ENCODE measurements at places on chromosomes 3 and 15.
A peak's percentile ranks its signal among the peaks of the same experiment; 100 is the strongest.

- peak; percentile 49 for DNase-seq
Observed at GRCh38 chr3:11661827-11662226, 18.1 kb upstream of the VGLL4 start.

DNA sequence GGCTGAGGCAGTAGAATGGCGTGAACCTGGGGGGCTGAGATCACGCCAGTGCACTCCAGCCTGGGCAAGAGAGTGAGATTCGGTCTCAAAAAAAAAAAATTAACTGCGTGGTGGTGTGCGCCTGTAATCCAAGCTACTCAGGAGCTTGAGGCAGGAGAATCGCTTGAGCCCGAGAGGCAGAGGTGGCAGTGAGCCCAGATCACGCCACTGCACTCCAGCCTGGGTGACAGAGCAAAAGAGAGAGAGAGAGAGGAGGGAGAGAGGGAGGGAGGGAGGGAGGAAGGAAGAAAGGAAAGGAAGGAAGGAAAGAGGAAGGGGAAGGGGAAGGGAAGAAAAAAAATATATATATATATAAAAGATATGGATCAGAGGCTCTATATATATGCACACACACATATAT is 6.0 kb downstream of the TM4SF19 start:
- no peak for DNase-seq

DNA sequence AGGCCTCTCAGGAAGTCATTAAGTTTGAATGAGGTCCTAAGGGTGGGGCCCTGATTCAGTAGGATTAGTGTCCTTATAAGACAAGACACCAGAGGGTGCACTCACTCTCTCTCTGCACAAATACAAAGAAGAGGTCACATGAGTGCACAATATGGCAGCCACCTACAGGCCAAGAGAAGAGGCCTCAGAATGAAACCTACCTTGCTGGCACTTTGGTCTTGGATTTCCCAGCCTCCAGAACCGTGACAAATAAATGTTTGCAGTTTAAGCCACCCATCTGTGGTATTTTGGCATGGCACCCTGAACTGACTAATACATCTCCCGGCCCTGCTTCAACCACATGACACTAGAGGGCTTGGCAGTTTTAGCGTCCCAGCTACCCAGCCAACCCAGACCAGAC is 73.9 kb upstream of the CHRNB4 start:
- DNase-seq: peak; percentile 2

DNA sequence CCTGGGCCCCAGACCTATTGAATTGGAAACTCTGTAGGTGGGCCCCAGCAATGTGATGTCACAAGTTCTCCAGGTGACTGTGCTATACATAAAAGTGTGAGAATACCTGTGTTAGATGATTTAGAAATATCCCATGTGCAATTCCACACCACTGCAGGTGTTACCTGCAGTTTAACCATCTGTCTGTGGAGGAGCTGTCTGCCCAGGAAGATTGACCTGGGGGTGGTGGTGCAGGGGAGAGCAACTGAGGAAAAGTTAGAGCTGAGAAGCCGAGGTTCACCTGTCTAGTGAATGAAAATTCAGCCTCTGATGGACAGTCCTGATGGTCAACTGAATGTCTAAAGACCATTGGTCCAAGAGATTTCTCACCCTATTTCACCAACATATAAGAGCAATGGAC is 132.2 kb upstream of the SLC24A5 start:
- no peak for DNase-seq

GRCh38 chr3:17771177-17772017 is 29.0 kb upstream of the TBC1D5 start:
- DNase-seq: no peak

DNA sequence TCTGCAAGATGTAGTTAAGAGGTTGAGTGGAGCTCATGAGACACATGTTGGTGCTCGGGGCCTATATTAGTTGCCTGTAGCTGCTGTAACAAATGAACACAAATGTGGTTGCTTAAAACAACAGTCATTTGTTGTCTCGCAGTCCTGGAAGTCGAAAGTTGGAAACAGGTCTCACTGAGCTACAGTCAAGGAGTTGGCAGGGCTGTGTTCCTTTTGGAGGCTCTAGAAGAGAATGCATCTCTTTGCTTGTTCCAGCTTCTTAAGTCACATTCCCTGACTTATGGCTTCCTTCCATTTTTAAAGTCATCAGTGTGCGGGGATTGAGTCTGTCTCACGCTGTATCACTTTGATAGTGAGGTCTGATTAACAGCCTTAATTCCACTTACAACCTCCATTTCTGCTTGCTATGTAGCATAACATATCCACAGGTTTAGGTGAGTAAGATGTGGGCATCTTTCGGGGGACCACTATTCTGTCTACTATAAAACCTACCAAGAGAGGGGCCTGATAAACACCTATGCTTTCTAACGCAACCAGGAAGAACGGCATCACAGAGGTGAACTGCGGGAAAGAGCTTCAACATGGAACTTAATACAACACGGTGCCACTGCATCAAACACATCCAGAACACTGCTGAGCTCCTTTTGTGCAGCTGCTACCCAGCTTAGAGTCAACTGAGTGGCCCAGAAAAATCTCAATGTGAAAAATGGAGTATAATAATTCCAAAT is 119.4 kb downstream of the ATP10A start:
- DNase-seq: no peak

DNA sequence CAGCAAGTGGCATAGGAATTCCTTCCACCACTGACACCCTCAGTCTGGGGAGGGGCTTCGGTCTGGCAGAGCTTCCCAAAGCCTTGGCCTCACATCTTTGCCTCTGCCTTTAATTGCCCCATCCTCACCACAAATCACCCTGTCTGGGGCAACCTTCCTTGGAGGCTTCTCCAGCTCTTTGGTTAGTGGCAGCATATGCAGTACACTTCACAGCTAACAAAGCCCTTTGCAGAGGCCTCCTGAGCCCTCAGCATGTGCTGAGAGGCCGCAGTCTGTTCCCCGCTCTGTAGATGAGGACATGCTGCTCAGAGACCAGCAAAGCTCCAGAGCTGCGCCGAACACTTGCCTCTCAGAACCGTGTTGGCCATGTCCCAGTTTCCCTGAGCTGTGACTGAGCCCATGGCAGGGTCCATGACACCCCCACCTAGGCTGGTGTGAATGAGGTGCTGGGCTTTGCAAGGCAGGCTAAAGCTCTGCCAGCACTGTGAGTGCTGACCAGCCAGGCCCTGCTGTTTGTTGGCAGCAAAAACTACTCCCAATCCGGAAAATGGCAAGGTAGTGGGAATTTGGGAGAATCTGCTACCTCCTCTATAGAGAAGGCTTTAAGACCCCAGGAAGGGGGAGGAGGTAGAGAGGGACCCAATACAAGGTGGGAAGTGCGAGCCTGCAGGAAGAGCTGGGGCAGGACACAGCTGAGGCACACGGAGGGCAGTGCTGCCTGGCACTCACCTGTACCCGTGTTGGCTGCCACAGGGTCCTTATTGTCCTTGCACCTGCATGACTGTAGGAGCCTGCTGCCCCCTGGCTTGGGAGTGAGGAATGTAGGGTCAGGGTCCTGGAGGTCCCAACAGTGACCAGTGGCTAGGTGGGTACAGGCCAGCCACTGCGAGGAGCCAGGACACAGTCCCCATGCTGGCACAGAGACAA is 8.4 kb upstream of the KLF15 start:
- no peak for DNase-seq

DNA sequence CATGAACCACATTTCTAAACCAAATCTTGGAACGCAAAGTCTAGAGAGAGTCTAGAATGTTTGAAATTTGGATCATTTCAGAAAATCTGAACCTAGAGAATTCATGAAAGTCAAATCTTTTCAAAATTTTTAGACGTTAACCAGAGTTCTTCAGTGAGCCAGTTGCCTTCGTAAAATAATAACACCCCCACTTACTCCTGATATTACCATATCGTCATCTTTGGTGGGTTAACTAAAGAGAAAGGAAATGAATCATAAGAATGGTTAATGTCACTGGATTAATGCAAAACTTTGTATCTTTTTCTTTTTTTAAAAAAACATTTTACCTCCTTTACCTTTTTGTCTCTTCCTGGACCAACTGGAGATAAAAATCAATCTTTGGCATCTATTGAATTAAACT is 1.2 kb upstream of the ZBED2 start:
- DNase-seq: no peak

- DNase-seq: peak; percentile 90
Observed at GRCh38 chr3:147945968-147946519, 536.9 kb downstream of the ZIC1 start.

DNA sequence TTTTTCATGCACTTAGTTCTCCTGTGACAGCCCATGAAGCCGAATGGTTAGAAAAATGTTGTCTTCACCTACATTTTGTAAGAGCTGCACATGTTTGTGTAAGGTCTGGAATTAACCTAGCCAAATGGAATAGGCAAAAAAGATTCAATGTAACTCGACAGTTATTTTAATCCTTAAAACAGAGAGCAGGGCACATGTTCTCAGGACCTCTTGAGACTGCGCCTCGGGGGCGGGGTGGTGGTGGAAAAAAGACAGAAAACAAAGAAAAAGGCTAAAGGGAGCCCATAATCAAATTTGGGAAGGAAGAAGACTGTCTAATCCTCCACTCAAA is 702 bp upstream of the CSNK1G1 start:
- no peak for DNase-seq

All from HCEC 1CT (cell line).